ENCODE measurements at places on chromosomes 1 and 21. TPM values are rescaled to one million over a fixed set of nuclear protein-coding genes. Genes with fewer than 3 reads are reported as not detected.

DNA sequence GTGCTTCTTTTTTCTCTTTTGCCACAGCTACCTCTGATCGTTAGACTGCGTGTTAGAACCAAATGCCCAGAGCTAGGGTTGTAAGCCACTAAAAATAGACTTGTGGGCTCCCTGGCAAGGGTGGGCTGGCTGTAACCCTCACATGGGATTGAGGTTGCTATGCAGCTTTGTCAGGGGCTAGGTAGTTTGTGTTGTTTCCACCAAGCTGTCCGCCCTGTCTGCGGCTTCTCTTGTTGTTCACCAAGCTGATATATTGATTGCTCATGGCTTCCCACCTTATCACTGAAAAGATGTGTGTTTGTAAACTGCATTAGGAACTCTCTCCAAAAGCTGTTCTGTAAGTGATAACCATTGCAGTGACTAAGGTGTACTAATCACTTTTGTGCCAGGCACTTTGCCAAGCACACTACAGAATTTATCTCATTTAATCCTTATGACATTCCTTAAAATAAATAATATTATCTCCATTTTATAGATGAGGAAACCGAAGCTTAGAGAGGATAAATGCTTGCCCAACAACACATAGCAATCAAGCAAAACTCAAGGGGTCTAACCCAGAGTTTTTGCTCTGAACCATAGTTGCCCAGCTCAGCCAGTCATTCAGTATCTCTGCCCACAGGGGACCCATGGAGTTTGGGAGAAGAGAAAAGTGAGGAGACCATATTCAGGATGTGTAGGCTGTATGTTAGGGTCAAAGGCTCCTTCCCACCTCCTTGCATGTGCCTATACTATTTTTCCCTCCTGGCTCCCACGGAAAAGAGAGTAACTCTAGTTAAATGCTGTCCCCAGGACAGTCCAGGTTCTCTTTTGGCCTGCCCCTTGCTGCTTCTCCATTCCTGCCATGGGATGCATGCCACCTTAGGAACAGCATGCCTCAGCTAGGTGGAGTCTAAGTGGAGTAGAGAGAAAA, 42.2 kb upstream of the TARBP1 start:
- no peak for DNase-seq

- no peak for DNase-seq
Measured at GRCh38 chr1:41658431-41659158, 174.1 kb upstream of the EDN2 start.

GRCh38 chr1:86621286-86621685, 74.4 kb downstream of the CLCA4 start:
- no peak for DNase-seq

DNA sequence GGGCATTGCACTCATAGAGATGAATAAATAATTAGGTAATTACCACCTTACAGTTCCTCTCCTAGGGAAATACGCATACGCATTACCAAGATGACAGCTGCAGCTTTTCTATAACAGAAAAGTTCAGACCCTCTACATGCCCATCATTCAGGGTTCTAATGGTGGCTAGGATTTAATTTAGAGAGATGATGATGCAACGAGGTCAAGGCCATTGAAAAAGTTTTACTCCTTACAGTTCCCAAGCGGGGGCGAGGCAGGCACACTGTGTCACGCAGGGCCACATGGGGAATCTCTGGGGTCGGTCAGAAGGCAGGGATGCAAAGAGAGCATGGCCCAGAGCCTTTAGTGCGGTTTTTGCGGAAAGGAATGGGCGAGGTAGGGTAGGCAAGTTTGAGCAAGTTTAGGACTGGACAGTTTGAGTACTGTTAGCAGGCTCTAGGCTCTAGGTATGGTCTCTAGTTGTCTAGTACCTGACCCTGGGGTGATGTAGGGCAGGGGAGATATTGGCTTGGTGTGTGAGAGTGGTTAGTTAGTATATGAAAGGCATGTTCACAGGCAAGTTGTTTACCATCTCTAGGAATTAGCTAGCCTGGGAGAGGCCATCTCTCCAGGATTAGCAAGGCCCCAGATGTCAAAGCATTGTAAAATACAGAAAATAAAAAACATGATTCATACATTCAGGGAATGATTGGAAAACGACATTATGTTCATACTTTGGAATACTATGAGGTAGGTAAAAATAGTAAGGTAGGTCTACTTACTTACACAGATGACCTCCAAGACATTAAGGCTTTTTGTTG, 29.6 kb upstream of the ID3 start:
- no peak for DNase-seq

GRCh38 chr1:221832617-221833016, 90.7 kb upstream of the DUSP10 start:
- DNase-seq = no peak

DNA sequence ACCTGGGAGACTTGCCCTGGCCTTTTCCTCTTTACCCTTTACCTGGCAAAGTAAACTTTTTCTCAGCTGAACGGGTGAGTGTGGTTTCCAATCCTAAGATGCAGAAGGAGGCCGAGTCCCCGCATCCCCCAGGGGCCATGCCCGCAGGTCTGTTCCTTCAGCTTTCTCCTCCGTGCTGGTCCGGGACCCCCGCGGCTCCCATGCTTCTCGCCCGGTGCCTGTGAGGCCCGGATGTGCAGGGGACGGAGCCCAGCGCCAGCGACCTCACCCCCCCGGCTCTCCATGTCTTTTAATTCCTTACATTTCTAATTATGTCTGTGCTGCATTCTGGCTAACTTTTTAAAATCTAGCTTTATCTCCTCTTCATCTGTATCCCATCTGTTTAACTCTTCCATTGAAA, 21.5 kb upstream of the SCYL3 start:
- DNase-seq = no peak

- DNase-seq = no peak
Measured at GRCh38 chr21:35159881-35160280, 110.8 kb upstream of the RUNX1 start.

GRCh38 chr1:173280899-173281660, 73.9 kb upstream of the TNFSF4 start:
- DNase-seq = no peak

DNA sequence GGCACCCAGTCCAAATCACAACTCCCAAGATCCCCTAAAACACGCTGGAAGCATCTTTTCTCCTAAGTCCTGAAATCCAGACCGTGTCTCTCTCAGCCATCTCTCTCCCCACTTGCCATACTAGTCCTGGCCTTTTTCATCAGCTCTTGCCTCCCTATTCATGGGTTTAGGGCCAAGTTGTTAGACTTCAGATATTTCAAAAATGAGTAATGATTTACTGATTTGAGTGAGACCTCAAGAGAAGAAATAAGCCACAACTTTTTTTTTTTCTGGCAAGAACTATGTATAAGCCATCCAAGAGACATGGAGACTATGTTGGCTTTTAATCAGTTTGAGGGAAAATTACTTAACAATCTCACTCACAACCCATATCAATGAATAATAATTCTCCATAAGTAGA, 62.5 kb downstream of the TBX15 start:
- DNase-seq = no peak

DNA sequence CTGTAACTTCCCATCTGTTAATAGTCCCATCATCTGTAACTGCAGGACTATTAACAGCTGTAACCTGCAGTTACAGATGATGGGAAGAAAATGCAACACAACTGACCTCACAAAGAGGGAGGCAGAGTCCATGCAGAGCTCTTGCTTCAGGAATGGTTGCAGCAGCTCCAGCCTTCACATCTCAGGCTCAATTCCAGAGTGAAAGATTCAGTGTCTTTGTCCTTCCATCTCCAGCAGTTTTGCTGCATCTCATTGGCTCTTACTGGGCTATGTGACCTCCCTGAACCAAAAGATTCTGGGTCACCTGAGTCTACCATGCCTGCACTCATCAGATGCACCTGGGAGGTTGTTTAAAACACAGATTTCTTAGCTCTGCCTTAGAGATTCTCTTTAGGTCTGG, 686.7 kb downstream of the MATN1 start:
- no peak for DNase-seq

GRCh38 chr21:33650230-33650629, 7.9 kb downstream of the ITSN1 start:
- DNase-seq = no peak

- DNase-seq = no peak
Measured at GRCh38 chr1:155196893-155197638, 10.6 kb downstream of the THBS3 start.

DNA sequence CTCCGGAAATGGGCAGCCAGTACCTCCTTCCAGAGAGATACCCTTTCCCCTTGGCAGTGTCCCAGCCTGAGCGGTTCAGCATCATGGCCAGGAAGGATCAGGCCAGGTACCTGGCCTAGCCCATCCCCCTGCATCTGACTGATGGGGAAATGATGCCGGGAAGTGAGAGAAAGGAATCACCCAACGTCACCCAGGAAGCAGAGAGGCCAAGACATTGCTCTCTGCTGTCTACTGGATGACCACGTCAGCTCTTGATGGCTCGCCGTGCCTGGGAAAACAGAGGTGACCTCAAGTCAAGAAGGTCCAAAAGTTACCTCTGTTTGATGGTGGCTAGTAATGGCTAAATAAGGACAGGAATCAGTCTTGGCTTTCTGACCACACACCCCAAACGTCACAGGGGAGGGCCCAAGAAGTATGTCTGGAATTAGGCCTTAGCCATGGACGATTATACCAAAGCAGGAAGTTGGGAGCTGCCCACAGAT, 79.0 kb downstream of the MRPL37 start:
- no peak for DNase-seq

- DNase-seq = no peak
Measured at GRCh38 chr1:89171067-89171438, 4.8 kb downstream of the GBP7 start.

- no peak for DNase-seq
Measured at GRCh38 chr1:48025076-48025475, 27.9 kb upstream of the TRABD2B start.

GRCh38 chr1:64100791-64101190, 102.6 kb upstream of the UBE2U start:
- DNase-seq = no peak

GRCh38 chr1:202343652-202344349, 2.1 kb upstream of the UBE2T start:
- peak; percentile 53 for DNase-seq

GRCh38 chr1:46442317-46443161, 47.1 kb upstream of the DMBX1 start:
- peak; percentile 57 for DNase-seq

- no peak for DNase-seq
Measured at GRCh38 chr1:194184974-194185373, 998.6 kb upstream of the B3GALT2 start.

DNA sequence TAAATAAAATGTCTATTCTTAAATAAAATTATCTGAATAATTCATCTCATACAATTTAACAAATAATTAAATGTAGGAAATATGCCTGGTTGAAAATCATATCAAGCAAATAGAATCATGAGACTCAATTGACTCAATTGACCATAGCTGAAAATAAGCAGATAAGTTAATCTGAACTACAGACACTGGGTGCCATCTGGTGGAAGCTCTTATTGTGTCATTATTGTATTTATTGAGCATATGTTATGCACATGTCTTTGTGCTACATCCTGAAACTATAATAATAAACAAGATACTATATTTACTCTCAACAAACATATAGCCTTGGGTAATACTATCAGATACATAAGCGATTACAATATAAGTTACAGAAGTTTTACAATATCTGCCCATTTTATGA, 41.0 kb downstream of the BRINP3 start:
- no peak for DNase-seq

DNA sequence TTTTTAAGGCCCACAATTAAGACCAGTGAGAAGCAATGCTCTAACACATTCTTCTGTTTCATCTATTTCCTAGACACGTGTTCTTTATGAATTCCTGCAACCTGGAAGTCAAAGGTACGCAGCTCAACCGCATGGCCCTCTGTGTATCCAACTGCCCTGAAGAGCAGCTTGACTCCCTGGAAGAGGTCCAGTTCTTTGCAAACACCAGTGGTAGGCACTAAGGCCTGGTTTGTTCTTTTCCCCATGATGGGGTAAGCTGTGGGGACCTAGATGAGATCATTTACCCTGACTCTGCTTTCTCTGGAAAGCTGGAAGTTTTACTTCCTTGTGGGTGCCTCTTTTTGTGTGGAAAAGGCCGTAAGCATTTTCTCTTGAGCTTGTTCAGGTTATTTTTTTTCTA, 7.3 kb downstream of the SLC44A3 start:
- no peak for DNase-seq

DNA sequence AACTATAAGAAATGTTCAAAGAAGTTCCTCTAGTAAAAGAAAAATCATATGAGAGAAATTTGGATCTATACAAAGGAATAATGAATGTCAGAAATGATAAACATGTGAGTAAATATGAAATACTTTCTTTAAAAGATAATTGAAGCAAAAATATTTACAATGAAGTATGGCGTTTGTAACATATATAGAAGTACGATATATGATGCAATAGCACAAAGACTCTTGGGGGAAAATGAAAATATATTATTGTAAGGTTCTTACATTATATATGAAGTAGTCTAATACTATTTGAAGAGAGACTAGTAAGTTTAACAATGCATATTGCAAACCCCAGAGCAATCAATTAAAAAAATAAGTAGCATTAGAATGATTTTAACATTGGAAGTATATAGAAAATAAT, 20.3 kb upstream of the CCN1 start:
- DNase-seq = no peak

DNA sequence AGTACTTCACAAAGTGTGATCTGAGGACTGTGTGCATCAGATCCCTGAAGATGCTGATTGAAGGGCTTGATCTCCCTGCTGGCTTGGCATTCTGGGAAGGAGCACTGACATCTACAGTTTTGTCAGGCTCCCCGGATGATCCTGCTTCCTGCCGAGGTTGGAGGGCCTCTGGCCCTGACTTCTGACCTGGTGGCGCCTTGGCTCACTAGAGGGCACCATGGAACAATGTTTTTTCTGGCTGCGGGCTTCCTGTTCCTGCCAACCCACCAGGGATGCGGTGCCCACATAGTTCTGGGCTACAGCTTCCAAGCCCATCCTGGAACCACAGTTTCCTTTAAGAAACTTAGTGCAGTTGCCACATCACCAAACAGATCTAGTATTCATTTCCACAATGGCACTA, 38.8 kb upstream of the RASAL2 start:
- DNase-seq = no peak

GRCh38 chr1:10967090-10967489, 45.4 kb upstream of the TARDBP start:
- no peak for DNase-seq

- DNase-seq = no peak
Measured at GRCh38 chr1:221161571-221162041, 282.4 kb downstream of the HLX start.

CPT2 gene
- 20.5 TPM for total RNA-seq

NIBAN1 gene
- total RNA-seq = 55.7 TPM

CLCNKA gene
- total RNA-seq = not detected

TMEM125 gene
- not detected for total RNA-seq

TMEM82 gene
- total RNA-seq = not detected

NBPF4 gene
- 0.11 TPM for total RNA-seq

B4GALT2 gene
- total RNA-seq = 39.7 TPM

GFI1 gene
- total RNA-seq = 70.9 TPM

EPHA2 gene
- not detected for total RNA-seq

PGBD2 gene
- total RNA-seq = 7.0 TPM

NPR1 gene
- total RNA-seq = not detected

MYBPHL gene
- not detected for total RNA-seq

GNG12 gene
- 0.71 TPM for total RNA-seq

PIK3C2B gene
- total RNA-seq = 19.6 TPM

TEKT2 gene
- total RNA-seq = not detected

TOMM40L gene
- total RNA-seq = 26.1 TPM

All from CD8-positive, alpha-beta memory T cell (primary cell).